Ovary (tissue), 10 donors: ENCODE measurements at places on chromosomes 12 and 14. TPM values are rescaled to one million over a fixed set of nuclear protein-coding genes. Genes with fewer than 3 reads are reported as not detected.
A peak's percentile ranks its signal among the peaks of the same experiment; 100 is the strongest.

DNA sequence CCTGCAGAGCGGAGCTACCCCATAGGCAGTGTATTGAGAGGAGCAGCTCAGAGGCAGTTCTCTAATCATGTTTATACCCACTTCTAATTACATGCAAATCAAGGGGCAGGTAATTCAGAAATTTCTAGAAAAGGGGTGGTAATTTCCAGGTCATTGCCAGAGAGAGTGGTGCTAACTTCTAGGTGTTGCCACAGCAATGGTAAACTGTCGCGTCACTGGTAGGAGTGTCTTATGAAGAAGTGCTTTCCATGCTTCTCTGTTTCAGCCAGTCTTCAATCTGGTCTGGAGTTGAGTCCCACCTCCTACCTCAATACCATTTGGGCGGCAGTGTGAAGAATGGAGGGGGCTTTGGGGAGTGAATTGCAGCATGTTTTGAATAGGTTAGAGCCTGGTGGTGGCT, 8.5 kb upstream of the AMN1 start:
- no peak overlapping the region for H3K27ac ChIP-seq
- peaks cover 2% of the 10 kb centered on the region for H3K4me1 ChIP-seq
- DNase-seq, result no peak
- H3K36me3 ChIP-seq, result no peaks in the 10 kb centered on the region
- no peaks in the 10 kb centered on the region for H3K27me3 ChIP-seq

GRCh38 chr12:104063712-104064030, 660 bp upstream of the HCFC2 start:
- H3K36me3 ChIP-seq, result no peaks in the 10 kb centered on the region
- DNase-seq, result no peak
- H3K4me3 ChIP-seq, result peak overlapping the region; percentile 82

DNA sequence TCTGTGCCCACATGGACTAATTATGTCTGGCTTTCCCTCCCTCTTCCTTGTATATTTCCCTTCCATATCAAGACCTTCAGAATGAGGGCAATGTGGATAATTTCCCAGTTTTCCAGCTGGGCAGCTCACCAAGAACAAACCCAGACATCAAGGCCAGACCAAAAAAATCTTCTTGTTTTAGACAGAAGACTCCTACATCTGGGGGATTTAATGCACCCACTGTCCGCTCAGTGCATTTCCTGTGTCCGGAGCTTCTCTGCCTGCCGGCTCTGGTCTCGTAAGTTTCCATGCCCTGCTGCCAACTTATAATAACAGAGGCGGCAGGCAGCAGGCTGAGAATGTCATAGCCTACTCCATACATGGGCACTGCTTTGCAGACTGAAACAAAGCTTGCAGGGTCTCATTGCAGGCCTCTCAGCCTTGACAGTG, 207.2 kb upstream of the BCL2L14 start:
- no peak overlapping the region for H3K4me3 ChIP-seq
- no peaks in the 10 kb centered on the region for H3K27me3 ChIP-seq
- DNase-seq, result peak; percentile 51
- H3K27ac ChIP-seq, result peak overlapping the region; percentile 63
- no peaks in the 10 kb centered on the region for H3K36me3 ChIP-seq

DNA sequence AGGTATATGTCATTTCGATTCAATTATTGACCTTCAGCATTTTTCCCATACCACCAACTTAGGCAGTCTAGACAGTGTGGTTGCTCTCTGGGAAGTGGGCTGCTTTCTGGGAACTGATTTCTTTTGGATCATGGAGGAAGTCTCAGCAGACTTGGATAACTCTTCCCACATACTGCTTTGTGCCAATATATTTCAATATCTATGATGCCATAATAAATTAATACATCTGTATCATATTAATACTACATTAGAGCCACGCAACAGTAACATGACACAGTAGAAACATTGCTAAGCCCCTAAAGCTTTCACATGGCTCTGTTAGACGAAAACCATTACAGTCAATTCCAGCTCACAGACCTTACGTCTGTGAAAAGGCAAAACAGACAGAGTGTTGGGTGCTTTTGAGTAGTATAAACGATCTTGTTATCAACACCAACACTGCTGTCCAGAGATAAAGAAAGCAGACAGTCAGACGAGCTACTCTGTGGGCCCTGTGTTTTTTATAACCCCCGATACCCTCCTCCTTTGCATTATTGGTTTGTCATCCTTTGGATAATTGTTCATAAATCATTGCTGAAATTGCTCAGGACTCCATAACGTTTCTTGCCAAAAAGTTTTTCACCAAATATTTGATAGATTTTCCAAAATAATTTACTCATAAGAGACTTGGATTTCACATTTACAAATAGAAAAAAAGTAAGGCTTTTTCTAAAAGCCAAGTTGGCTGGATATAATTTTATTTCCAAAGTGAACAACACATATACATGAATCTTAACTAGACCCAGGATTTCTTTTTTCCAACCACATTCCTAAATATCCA, 439.7 kb downstream of the ADAMTS20 start:
- no peaks in the 10 kb centered on the region for H3K27me3 ChIP-seq
- H3K4me3 ChIP-seq, result no peak overlapping the region
- H3K27ac ChIP-seq, result no peak overlapping the region
- no peaks in the 10 kb centered on the region for H3K4me1 ChIP-seq
- DNase-seq, result no peak

E2F7 gene
- total RNA-seq, result 0.45 TPM

IL22 gene
- total RNA-seq, result not detected

PLEK2 gene
- 0.52 TPM for total RNA-seq

DERA gene
- 8.1 TPM for total RNA-seq

EIF2S3B gene
- total RNA-seq, result 1.6 TPM
